ENCODE measurements at places on chromosomes 5 and 9.

DNA sequence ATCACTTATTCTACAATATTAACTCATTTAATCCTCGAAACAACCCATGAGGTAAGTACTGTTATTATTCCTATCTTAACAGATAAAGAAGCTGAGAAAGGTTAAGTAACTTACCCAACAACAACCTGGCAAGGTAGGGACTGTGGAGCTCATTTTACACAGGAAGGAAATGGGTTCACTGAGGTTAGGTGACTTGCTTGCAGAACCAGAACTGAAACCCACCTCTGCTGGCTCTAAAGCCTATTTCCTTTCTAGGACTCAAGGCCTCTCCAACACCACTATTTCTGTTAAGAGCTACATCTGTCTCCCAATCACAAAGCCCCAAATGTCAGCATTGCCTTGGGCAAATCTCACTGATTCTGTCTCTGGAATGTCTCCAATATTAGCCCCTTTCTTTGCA, 38.9 kb upstream of the IFNK start:
- DNase-seq = no peak

- no peak for DNase-seq
Observed at GRCh38 chr5:125696762-125697161, 726.4 kb upstream of the GRAMD2B start.

DNA sequence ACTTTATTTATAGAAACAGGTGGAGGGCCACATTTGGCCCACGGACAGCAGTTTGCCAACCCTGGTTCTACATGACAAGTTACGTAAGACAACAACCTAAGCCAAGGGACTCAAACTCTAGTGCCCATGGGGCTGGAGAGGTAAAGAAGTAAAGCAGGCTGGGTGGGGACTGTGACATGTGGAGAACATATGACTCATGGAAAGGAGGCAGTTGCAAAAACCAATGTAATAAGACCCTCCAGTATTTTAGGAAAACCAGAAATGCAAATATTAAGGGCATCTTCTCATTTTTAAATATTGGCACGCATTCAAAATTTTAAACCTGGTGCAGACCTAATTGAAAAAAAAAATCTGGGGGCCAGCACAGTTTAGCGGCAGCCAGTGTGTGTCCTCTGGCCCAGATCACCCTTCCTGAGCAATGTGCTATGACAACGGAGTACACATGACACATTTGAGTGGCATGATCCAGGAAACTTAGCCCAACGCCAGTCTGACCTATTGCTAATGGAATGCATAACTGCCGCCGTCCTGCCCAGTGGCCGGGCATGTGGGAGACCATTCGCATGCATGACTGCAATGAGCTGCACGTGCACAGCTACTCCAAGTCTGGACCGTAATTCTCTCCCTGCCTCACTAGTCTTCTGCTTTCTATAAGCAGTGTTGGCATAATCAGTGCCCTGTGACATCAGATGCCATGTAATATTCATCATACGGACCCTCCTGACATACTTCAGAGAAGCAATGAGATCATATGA, 97.2 kb downstream of the SH3TC2 start:
- peak; percentile 99 for DNase-seq

- no peak for DNase-seq
Observed at GRCh38 chr5:32057187-32058096, 116.7 kb downstream of the GOLPH3 start.

DNA sequence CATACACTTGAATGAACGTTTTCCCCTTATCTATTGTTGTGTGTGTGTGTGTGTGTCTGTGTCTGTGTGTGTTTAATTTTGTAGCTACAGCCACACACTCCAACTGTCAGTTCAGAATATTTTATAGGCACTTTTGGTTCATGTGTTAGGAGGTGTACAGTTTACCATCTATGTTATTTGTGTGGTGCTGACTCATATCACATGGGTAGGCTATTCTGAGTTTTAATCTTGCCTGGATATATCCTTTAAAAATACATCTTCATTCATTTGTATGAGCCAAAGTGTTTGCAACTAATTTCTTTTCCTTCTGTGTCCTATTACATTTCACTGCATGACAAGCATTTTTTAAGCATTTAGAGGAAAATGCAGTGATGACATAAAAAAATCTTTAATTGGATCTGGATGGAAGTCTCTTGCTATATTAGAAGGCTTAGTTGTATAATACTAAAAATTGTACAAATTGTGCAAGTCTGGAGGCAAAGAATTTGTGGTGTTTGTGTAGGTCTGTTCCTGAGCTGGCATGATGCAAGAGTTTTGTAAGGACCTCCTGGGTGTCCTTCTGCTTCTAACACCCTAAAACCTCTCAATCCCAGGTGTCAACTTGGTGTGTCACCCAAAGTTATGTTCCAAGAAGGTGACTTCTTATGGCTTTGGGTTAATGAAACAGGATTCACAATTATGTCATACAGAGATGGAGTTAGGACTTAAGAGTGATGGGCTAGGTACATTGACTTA, 52.4 kb upstream of the HMHB1 start:
- no peak for DNase-seq

DNA sequence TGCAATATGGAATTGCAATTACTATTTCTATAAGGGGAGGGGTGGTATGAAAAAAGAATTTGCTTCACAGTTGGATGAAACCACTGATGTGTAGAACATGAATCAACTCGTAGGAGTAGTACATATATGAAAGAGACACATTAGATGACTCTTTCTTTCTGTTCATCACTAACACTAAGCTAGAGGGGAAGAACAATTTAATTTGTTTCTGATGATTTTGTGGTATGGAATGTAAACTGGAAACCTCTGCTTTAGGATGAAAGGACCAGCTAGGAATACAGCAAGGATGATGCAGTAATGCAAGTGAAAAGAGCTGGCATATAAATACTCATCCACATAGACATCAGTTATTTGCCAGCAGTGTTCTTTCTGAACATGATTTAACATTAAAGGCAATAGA, 113.4 kb downstream of the PAPPA start:
- DNase-seq = no peak

- DNase-seq = no peak
Observed at GRCh38 chr9:131020862-131021261, 11.9 kb downstream of the LAMC3 start.

GRCh38 chr5:154524181-154524580, 46.2 kb upstream of the HAND1 start:
- no peak for DNase-seq

DNA sequence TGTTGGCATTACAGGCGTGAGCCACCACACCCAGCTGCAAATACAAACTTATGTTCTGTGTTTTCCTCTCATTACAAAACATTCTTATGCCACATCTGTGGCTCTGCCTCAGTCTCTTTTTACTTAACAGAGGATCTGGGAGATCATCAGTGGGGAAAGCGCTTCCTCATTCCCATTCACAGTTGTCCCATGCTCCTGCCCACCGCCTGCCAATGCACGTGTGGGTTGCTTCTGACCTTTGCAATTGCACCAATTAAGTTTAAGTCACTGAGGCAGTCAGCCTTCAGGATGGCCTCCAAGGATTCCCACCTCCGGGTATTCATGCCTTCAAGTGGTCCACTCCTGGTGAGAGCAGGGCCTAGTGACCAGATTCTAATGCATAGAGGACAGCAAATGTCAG, 34.9 kb upstream of the EEIG1 start:
- no peak for DNase-seq

DNA sequence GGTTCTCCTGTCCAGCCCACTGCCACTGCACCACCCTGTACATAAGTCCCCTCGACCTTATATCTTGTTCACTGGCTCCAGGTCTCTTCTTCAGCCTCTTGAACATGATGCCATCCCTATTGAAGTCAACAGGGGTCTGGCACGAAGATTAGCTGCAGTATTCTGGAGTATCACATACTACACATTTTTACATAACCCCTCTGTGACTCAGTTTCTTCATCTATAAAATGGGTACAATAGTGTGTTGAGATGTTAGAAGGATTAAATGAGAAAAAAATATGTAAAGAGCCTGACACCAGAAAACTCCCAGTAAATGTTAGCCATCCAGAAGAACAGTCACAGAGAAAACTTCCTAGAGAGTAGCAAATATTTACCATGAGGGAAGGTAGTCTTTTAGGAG, 98.9 kb downstream of the PIK3R1 start:
- DNase-seq = no peak

DNA sequence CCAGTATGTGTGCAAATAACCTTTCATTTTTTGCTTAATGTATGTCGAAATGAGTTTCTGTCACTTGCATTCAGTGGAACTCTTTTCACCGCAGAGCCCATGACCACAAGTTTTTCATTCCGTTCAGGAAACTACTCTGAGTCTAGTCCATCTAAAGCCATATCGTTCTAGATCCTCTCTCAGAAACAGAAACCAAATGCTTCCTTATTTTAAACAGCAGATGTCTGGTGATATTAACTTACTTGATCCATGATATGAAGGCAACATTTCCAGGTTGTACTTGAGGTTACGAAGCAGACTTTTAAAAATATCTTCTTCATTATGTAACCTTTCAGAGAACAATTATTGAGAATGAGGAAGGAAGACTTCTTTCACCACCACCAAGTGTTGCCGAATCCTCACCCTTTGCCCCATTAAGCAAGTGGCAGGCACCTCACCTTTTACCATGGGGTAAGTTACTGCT, 72.4 kb upstream of the GNAQ start:
- DNase-seq = no peak

GRCh38 chr5:143004361-143005145, 234.4 kb downstream of the ARHGAP26 start:
- peak; percentile 64 for DNase-seq

GRCh38 chr5:74243634-74244033, 396.9 kb downstream of the ENC1 start:
- DNase-seq = no peak

DNA sequence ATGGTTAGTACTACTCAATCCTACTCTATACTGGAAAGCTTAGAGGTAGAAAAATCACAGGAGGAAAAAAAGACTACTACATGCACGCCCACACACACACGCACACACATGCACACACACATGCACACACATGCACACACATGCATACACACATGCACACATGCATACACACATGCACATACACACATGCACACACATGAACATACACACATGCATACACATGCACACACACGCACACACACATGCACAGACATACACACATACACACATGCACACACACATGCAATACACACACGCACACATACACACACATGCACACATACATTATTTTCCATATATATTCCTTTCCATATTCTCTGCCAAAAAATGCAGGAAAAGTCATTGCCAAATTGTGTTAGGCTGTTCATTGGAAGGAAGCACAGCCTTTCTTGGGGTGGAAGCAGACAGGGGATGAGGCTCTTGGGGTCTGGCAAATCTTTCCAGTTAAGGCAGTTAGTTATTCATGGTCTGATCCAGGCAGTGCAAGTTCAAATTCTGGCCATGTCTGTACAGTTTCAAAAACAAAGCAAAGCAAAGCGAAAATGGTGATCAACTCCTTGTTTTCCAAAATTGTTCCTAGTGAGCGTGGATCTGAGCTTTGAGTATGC, 187.9 kb upstream of the EGFLAM start:
- DNase-seq = no peak

GRCh38 chr9:98117984-98118639, 910 bp downstream of the TRIM14 start:
- DNase-seq = no peak

DNA sequence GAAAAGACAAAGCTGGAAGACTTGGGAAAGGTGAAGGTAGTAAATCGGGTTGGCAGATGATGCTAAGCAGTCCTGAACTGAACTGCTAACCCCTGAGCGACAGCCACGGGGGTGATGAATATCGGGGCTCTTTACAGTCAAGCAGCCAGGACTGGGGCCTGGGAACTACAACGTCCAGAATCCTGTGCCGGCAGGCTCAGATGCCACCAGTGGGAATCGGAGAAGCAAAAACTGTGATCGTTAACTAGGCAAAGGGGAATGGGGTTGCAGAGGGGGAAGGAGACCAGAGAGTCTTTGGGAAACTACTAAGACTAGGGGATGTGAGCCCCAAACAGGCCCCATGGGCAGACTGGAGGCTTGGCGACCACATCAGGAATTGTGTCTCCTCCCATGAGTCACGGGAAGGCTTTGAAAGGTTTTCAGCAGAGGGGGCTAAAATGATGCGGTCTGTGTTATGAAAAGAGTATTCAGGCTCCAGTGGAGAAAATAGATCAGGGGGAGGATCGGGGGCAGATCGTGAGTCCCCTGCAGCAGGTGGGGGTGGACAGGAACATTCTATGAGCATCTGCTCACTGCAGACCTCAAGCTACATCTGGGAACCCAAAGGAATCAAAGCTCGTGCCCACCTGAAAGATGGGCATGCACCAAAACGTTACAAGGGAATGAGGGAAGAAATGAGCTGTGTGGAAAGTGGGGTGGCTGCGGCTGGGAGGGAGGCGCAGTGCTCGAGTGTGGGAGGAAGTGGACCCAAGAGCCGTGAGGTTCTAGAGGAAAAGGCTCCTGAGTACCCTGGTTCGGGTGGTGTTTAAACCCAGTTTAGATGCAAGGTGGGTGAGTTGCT, 53.8 kb downstream of the HRH2 start:
- DNase-seq = no peak

- DNase-seq = no peak
Observed at GRCh38 chr5:61734001-61734400, 401.9 kb downstream of the ZSWIM6 start.

GRCh38 chr5:82072138-82072537, 100.3 kb downstream of the ATG10 start:
- DNase-seq = no peak

GRCh38 chr9:35611230-35611797, 6.3 kb downstream of the TESK1 start:
- DNase-seq = no peak
